ENCODE measurements at places on chromosomes 3 and 15.
A peak's percentile ranks its signal among the peaks of the same experiment; 100 is the strongest.

- no peak for DNase-seq
Measured at GRCh38 chr15:98976500-98976899, 31.1 kb downstream of the PGPEP1L start.

DNA sequence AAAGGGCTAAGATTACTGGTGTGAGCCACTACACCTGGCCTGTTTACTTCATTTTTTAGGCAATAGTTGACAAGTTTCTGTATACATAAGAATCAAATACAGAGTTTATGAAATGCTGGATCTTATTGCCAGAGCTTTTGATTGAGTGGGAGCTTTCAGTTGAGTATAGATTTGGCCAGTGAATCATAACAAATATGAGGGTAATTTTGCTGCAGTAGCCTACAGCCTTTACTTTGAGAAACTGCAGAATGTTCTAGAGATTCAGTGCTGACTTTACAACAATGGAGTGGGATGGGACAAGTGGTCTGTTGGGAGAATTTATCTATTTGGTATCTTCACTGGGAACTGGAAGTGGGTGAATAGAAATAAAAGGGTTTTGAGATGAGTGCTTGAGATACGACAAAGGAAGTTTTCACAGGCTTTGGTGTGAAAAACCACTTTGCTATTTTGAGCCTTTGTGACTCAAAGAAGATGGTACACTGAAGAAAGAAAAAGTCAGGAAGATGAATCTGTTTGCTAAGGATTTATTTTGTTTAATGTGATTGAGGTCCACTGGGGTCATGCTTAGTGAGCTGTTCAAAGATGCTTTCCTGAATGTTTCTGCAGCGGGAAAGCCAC, 227.8 kb downstream of the UBE2E2 start:
- no peak for DNase-seq

DNA sequence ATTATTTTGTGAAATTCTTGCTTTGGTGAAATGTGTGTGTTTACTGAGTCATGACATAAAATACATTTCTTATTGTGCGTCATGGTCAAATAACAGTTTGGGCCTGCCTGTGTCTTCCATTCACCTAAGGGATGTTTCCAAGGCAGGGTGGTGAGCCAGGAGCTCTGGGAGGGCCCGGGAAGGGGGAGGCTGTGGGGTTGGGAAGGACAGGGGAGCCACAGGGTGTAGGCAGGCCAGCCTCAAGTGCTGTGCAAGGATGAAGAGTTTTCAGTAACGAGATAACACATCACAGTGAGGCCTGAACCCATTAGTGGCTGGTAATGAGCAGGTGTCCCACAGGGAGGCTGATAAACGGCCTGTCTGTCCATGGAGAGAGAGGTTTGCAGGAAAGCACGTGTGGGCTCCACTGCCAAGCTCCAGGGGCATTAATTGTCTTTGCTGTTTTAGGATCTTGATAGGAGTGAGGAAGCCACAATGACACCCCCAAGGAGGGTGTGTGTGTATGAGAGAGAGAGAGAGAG, 35.6 kb upstream of the SEC13 start:
- DNase-seq, result peak; percentile 12

DNA sequence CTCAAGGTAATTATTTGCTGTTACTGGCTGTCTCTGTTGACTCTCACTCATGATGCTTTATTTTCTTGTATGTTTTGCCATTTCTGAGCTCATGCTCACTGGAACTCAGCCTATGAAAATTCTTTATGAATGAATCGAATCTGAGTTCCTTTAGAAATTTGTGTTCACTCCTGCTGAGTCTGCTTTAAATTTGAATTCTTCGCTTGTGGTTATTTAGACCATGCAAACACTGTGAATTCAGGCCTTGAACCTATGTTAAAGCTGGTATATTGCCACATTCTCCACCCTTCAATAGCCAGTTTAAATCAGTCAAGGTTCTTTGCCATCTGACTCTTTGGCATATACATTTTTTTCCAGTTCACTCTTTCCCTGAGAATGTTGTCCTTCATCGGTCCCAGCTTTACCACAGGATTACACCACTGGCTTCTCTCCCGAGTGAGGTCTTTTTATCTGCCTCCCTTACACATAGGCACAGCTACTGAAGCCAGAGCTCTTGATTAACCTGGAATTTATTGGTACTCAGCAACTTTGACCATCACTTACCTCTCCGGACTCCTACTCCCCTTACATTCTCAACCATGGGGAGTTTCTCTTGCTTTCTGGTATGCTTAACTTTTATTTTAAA, 400.6 kb downstream of the VPS13C start:
- DNase-seq, result no peak

DNA sequence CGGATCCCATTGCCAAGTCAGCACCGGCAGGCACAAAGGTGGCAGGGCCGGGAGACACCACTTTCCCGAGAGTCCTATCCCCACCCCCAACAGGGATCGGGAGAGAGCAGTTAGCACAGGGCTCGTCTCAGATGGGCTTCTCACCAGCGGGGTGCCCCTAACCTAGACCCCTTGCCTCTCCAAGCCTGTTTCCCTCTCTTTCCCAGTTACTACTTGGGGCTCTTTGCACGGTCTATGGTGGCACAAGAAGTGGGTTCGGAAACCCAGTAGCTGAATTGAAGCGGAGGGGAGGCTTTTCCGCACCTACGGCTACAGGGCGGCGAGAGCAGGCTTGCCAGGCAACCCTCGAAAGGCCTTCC, 383 bp upstream of the EFCC1 start:
- DNase-seq, result no peak

GRCh38 chr3:139540651-139541531, 1.3 kb upstream of the RBP1 start:
- DNase-seq, result peak; percentile 66

GRCh38 chr3:59717679-59718205, 667.9 kb upstream of the CFAP20DC start:
- DNase-seq, result no peak

GRCh38 chr3:53217175-53217574, 38.6 kb downstream of the TKT start:
- no peak for DNase-seq

DNA sequence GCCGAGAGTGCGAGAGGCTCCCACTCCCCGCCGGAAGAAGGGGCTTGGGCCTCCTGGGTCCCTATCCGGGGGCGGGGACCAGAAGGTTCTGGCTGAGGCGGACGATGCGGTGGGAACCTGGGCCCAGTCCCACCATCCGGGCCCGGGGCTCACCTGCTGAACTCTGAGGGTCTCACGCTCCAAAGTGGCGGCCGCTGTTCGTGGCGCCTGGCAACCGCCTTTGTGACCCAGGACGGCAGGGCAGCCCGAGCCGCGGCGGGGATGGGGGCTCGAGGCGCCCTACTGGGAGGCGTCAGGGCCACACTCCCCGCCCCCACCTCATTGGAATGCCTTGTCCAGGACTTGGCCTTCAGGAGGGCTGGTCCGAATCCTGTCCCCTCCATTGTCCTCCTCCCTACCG, at the start of gene FANCD2OS:
Gene FANCD2OS, minus strand, starts transcription at position 165 of the 400 bp plus-strand sequence. CDS start 3,481 bp downstream, outside the sequence.
- DNase-seq, result no peak

DNA sequence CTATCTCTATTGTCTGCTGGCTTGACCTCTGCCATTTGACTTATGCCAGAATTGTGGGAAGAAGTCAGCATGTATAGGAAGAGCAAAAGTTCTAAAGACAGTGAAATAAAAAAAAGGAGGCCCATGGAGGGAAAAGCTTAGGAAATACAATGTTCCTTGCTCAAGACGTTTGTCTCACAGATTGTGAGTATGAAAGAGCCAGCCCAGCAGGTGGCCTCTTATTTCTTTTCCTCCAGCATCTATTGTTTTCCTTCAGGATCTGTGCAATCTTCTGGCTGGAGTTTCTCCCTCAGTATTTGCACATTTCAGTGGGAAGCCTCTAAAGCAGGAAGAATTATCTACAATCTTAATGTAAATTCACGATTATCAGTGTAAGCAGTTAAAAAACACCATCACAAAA, 43.7 kb downstream of the ZDHHC3 start:
- DNase-seq, result no peak

- DNase-seq, result no peak
Measured at GRCh38 chr3:33629219-33629618, 88.8 kb downstream of the CLASP2 start.

DNA sequence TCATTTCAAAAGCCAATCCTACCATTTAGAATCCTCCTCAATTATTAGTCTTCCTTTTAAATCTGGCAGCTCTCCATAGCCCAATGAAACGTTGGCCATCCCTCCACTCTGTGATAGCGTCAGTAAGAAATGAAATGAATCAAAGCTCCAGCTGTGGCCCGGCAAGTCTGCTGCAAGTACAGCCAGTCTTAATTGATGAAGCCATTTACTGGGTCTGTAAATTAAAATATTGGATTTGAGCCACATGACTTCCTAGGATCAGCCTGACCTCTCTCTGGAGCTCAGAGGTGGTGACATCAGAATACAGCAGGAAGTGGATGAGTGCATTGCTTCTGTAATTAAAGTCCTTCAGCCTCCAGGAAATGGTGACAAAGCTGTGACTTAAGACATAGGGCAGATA, 347.0 kb upstream of the LMCD1 start:
- peak; percentile 45 for DNase-seq

DNA sequence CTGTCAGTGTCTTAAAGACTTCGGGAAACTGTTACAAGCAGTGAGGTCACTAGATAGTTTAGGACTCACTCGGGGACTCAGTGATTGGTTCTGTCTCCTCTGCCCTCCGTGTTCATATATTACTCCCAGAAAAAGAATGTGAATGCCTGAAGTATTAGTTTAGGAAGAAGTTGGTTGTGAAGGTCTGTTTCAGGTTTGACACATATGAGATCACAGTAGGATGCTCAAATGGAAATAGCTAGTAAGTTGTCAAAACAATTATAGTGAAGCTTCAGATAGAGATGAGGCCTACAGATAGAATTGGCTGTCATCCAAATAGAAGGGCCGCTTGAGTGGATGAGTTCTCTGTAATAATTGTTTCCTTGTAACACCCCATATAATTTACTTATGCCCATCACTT, 172.6 kb downstream of the PLCL2 start:
- DNase-seq, result peak; percentile 20

DNA sequence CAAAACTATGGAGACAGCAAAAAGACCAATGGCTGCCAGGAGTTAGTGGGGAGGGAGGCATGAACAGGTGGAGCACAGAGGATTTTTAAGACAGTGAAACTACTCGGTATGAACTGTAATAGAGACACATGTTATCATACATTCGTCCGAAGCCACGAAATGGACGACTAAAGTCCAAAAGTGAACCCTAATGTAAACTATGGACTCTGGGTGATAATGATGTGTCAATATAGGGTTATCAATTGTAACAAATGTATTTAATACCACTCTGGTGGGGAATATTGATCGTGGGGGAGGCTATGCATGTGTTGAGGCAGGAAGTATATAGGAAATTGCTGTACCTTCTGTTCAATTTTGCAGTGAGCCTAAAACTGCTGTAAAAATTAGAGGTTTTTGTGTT, 107.0 kb downstream of the CPN2 start:
- no peak for DNase-seq

DNA sequence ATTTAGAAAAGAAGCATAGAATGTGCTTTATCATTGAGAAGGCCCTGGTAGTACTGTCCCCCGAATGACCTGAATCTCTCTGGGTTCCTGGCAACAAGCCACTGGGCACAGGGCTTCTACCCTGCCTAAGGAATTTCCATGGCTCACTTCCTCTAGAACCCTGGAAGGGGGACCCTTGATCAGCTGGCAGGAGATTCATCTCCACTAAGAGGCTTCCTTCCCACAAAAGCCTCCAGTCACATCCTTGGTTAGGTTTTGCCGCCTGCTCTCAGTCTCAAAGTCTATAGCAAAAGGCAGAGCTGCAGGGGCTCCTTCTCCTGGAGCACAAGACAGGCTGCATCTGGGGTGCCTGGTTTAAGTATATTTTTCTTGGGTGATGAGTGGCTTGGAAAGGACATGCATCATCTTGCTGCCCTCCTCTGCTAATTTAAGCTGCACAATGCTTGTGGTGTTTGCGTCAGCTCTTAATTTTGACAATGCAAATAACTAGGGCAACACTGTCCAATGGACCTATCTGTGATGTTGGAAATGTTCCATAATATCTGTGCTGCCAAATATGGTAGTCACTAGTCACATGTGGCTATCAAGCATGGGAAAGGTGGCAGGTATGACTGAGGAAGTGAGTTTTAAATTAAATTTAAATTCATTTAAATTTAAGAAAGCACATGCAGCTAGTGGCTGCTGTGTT, 33.4 kb upstream of the RARRES1 start:
- DNase-seq, result no peak

- DNase-seq, result no peak
Measured at GRCh38 chr3:31185062-31185357, 290.5 kb upstream of the GADL1 start.

GRCh38 chr3:141854599-141854998, 21.8 kb upstream of the ATP1B3 start:
- no peak for DNase-seq

DNA sequence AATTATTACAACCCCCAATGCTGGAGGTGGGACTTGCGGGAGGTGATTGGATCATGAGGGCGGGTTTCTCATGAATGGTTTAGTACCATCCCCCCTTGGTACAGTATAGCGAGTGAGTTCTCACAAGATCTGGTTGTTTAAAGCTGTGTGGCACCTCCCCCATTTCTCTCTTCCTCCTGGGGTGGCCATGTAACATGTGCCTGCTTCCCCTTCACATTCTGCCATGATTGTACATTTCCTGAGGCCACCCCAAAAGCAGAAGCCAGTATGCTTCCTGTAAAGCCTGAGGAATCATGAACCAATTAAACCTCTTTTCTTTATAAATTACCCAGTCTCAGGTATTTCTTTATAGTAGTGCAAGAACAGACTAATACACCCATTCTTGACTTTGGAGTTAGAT, 20.3 kb upstream of the PROK2 start:
- no peak for DNase-seq

- DNase-seq, result peak; percentile 55
Measured at GRCh38 chr3:73848173-73848906, 223.6 kb upstream of the PDZRN3 start.

DNA sequence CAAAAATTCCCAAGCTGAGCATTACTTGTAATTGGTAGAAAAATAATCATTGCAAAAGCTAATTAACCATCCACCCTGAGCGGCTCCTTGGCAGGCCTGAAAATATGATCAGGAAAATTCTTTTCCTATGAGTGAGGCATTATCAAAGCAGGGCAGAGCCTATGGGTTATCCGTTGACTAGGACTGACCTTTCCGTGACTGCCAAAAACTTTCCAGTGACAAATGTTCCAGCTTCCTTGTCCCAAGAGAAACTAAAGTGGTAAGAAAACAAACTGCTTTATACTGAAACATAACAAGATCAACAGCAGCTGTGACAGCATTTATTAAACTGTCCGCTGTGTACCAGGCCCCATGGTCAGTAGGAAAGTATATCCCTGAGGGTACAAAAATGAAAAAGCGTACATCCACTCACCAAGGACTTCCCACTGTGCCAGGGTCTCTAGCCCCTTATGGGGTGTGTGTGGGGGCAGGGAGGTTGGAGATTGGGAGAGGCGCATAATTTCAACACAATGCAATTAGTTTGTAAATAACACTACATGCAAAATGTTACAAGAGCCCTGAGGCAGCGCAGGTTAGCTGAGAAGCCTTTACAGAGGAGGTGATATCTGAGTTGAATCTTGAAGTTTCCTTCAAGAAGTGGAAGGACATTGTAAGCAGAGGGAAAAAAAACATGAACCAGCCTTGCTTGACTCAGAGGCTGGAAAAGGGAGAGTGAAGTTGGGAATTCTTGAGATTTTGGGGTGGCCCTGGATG, 8.5 kb downstream of the LIPC start:
- no peak for DNase-seq

GRCh38 chr3:154952553-154952952, 127.6 kb upstream of the MME start:
- DNase-seq, result no peak
